ENCODE measurements at places on chromosomes 4 and X. TPM values are rescaled to one million over a fixed set of nuclear protein-coding genes. Genes with fewer than 3 reads are reported as not detected.

The NWD2 gene
- total RNA-seq: not detected

The PAGE5 gene
- total RNA-seq: not detected

The TCEAL9 gene
- 90.5 TPM for total RNA-seq

The VGLL1 gene
- not detected for total RNA-seq

The NSDHL gene
- total RNA-seq: 52.6 TPM

The ASB5 gene
- not detected for total RNA-seq

The RPA4 gene
- total RNA-seq: 0.14 TPM

The PAGE2B gene
- total RNA-seq: not detected

The ZNF275 gene
- 6.8 TPM for total RNA-seq

The MSANTD1 gene
- 0.05 TPM for total RNA-seq

Measured in A549 treated with dexamethasone at 1 μM for 4 hours (cell line).